ENCODE measurements at places on chromosomes 1 and 21.

- DNase-seq = no peak
Measured at GRCh38 chr1:200435200-200435780, 25.5 kb upstream of the ZNF281 start.

- no peak for DNase-seq
Measured at GRCh38 chr1:241417258-241417657, 60.3 kb upstream of the RGS7 start.

- no peak for DNase-seq
Measured at GRCh38 chr1:245216366-245217115, 61.8 kb downstream of the KIF26B start.

- no peak for DNase-seq
Measured at GRCh38 chr1:13931226-13931625, 231.2 kb downstream of the PRDM2 start.

- no peak for DNase-seq
Measured at GRCh38 chr1:18546026-18546425, 65.3 kb downstream of the KLHDC7A start.

DNA sequence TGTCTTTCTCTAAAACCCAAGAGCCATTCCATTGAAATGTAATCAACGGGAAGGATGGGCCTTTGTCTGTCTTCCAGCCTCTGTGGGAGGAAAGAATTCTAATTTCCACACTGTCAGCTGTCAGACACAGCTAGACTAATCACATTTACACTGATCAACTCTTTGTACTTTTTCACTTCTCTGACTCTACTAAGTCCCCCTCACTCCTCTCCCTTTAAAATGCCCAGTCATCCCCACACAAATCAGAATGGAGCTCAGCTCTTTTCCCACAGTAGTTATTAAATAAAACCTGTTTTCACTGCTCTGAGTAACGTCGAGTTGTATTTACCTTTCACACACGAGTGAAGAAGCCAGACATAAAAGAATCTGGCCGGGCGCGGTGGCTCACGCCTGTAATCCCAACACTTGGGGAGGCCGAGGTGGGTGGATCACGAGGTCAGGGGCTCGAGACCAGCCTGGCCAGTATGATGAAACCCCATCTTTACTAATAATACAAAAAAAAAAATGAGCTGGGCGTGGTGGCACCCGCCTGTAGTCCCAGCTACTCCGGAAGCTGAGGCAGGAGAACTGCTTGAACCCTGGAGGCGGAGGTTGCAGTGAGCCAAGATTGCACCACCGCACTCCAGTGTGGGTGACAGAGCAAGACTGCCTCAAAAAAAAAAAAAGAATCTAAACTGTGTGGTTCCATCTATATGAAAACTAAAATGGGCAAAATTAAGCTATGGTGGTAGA is 13.3 kb downstream of the ZBTB8OS start:
- DNase-seq = no peak

GRCh38 chr21:31282095-31282709 is 61.9 kb downstream of the TIAM1 start:
- no peak for DNase-seq
